ENCODE measurements at places on chromosomes 3 and 15.

DNA sequence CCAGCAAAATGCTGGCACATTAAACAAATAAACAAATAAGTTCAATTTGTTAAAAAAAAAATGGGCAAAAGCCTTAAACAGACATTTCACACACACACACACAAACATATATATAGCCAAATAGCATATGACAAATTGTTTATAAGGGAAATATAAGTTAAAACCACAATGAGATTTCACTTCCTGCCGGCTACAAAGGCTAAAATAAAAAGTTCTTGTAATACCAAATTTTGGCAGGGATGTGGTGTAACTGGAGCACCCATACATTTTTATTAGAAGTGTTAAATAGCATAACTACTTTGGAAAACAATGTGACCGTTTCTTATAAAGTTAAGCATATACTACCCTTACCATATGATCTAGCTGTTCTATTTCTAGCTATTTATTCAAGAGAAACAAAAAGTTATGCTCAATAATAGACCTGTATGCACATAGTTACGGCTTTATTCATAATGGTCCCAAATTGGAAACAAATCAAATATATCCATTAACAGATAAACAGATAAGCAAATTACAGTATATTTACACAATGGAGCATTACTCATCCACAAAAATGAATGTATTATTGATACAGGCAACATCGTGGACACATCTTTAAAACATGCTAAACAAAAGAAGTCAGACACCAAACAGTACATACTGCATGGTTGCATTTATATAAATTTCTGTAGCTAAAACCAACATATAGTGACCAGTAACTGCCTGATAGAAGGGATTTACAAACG, 93.9 kb downstream of the EOMES start:
- no peak for DNase-seq

DNA sequence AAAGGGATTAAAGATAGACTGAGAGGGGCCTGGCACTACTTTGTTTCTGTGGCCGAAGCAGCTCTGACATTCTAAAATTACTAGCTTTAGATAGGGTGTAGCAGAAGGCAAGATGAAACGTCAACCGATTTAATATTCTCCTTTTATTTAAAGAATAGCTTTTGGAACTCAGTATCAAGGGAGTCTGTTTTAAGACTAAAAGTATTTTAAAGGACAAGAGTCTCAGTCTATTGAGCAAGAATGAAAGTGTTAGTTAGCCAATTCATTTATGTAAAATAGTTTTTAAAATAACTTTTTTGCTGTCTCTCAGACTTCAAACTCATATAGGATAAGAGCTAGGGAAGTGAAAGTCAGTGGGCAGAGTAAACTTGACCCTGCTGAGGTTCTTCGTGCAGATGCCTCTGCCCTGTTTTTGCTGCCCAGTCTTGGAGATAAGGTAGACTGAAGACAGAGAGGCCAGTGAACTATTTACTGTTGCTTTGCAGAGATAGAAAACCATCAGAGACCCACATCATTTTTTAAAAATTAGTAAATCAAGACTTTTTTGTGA, 1090.9 kb downstream of the ROBO2 start:
- DNase-seq: no peak

DNA sequence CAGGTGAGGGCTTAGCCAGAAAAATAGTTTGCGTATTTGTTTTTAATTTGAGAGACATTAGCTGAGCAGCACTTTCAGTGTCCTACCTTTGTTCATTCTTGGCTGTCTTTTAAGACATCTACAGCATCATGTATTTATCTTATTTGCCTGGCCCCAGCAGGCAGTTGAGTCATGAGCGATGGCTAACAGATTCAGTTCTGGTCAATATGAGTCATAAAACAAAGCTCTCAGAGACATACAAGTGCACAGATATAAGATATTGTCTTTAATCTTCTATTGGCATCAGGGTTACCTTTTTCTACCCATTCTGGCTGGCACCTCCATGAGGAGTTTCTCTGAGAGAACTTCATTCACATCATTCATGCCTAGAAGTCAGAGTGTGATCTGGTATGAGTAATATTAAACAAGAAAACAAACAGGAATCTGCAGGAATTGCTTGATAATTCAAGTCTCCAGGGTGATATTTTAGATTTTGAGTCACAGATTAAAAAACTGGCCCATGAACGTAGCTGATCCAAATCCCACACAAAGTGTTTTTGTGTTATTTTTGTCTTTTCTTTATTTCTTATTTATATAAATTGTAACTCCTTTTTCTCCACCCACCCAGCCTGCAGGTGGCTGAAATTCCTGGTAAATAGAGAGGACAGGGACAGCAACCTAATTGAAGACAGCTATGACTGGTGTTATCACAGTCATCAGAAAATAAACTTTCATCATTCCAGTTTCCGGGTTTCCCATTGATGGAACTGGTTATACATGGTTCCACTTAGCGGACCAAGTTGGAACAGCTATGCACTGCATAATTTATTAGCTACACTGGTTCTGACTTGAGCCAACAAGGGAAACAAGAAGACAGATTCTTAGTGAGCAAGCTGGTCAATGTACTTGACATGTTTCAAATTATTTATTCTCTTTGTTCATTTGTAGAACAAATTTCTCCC, 47.3 kb downstream of the PLSCR2 start:
- no peak for DNase-seq

- no peak for DNase-seq
Observed at GRCh38 chr3:77412021-77412438, 372.1 kb downstream of the ROBO2 start.

- DNase-seq: no peak
Observed at GRCh38 chr3:124788254-124788745, 58.0 kb downstream of the UMPS start.

GRCh38 chr3:150653110-150653561, 50.0 kb downstream of the SELENOT start:
- DNase-seq: no peak

DNA sequence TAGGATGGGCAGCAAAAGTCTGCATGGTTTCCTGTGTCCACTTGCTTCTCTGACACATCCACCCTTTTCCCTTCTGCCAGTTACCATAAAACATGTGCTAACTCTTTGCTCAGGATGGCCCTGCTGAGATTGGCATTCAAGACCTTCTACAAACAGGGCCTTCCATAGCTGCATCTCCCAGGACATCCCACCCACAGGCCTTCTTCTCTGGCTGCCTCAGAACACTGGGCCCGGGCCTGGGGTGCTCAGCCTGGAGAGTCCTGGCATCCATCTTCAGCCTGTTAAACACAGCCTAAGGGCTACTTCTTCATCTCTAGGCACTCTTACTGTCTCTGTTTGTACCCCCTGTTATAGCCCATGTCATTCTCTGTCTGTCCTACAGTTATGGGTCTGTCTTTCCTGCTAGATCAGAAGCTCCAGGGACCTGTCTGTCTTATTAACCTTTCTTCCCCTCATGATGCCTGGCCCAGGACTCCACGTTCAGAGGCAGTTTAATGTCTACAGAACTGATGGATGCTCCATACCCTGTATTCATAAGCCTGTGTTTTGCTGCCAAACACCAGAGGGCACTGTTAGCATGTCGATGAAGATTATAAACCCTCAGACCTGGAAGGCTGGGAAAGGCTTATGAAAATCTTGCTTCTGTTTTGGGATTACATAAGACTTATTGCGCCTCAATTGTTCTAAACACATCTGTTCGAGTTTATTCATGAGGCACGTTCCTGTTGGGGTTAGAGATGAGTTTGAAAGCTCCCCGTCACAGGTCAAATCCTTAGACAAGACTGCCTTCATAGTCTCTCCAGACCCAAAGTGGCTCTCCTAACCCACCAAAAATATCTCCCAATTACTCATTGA, 16.5 kb downstream of the SEMA3G start:
- DNase-seq: peak; percentile 67

- DNase-seq: no peak
Observed at GRCh38 chr3:33202711-33203457, 15.7 kb downstream of the SUSD5 start.

DNA sequence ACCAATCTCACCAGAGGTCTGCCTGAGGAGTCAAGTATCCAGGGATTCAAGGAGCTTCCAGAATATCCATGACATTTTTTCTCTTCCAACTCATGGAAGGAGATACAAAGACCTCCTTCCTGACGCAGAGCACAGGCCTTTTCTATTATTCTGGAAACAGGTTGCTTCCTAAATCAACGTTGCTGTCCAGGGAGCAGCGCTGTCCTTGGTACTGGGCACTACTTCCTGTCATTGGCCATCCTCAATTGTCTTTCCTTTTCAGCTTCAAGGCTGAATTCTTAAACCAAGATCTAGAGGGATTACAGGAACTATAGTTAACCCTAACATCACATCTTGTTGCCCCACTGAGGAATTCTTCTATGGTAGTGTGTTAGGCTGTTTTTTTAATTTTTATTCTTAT, 50.4 kb upstream of the TBC1D21 start:
- no peak for DNase-seq

- DNase-seq: no peak
Observed at GRCh38 chr3:50100386-50100785, 11.7 kb downstream of the RBM5 start.

GRCh38 chr3:183824761-183825455, 469 bp downstream of the MAP6D1 start:
- DNase-seq: no peak

DNA sequence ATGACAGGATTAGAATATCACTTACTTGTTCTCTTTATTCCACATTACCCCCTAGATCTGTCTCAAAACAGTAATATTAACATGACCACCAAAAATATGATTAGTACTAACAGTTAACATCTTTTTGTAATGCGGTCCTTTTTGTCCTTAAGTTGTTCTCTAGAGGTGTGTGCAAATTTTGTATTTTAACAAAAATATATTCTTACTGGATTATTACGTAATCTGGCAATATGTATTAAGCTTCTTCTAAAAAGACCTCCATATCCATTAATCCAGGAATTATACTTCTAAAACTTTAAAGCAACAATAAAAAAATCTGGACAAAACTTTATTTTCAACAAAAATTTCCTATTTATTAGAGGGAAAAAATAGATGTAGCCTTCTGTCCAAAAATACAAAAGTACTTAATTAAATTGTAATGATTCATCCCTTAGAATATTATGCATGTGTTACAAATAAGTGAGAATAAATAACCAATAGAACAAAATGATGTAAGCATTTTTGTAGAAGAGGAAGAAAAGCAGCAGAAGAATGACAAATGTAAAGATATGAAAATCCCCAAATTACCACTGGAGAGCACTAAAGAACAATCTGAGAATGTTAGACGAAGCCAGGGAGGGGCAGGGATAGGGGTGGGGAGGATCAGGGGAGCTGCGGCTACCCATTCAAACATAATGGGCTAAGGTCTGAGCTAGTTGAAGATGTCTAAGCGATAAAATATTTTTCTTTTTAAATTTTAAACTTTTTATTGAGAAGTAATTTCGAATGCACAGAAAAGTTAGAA, 945.6 kb downstream of the MCTP2 start:
- no peak for DNase-seq

DNA sequence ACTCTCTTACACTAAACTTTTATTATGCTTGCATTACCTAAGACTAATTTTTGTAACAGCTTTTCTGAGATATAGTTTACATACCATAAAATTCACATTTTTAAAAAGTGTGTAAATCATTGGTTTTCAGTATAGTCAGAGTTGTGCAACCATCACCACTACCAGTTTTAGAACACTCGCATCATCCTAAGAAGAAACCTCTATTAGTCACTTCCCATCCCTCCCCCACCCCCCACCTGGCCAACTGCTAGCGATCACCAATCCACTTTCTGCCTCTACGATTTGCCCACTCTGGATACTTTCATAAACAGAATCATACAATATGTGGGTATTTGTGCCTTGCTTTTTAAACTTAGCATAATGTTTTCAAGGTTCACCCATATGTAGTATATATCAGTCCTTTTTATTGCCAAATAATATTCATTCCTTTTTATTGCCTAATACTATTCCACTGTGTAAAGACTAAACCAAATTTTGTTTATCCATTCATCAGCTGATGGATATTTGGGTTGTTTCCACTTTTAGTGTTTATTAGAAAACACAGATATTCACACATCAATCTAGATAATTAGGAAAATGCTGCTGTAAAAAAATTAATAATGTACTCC, 23.0 kb downstream of the UBP1 start:
- no peak for DNase-seq

GRCh38 chr15:77430652-77431051, 10.0 kb downstream of the HMG20A start:
- no peak for DNase-seq

DNA sequence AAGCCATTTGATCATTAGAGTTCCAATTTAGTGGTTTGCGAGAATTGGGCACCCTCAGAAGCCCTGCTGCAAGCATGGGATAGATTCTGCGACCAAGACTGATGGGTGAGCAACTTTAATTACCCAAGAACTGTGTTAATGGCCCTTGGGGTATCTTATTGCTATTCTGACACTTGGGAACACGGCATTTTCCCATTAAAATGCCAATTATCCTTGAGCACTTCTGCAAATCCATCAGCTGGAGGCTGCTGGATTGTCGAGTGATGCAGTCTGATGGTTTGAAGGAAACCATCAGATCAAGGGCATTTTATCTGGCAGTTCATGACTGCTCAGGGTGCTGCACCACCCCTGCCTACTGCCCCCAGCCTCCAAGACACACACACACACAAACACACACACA, 183.6 kb upstream of the PROK2 start:
- DNase-seq: no peak

- no peak for DNase-seq
Observed at GRCh38 chr3:178259703-178260102, 276.5 kb upstream of the KCNMB2 start.

DNA sequence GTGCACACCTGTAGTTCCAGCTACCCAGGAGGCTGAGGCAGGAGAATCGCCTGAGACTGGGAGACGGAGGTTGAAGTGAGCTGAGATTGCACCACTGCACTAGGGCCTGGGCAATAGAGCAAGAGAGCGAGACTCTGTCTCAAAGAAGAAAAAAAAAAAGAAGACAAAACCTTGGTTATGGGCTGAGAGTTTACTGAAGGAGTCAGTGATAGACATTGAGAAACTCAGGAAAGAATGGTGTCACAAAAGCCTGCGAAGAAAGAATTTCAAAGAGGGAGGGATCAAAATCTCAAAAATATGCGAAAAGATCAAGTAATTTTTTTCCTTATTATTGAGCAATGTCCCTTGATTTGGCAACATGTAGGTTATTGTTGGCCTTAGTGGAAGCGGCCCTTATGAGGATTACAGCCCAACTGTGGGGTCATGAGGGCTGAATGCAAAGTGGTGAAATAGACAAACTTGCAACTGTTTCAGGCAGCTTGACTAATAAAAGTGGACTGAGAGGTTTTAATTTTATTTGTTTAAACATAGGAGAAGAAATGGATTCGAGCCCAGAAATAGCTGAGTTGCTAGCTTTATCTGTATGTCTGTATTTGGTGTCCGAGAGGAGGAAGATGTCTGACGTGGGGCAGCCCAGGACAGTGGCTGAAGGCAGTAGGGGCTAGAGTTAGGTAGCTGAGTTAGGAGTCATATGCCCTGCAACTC, 18.8 kb upstream of the CELF6 start:
- DNase-seq: no peak

DNA sequence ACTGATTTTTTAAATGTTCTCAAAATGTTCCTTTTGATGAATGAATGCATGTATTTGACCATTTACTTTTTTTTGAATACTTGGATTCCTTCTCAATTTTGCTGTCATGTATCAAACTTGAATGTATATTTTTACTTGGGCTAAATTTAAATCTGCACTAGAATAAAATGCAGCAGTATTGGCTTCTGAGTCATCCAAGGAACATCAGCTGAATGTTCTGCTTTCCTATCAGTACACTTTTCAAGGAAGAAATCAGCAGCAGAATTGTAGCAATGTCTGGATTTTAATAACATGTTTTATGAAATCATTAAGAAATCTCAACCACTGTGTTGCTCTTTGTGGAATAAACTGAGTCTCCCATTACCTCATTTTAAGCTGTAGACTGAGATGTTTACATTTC, 57.0 kb upstream of the COL6A6 start:
- no peak for DNase-seq

- no peak for DNase-seq
Observed at GRCh38 chr3:148070041-148070440, 627.7 kb upstream of the AGTR1 start.
